ENCODE measurements at places on chromosomes 12 and 14. TPM values are rescaled to one million over a fixed set of nuclear protein-coding genes. Genes with fewer than 3 reads are reported as not detected.
A peak's percentile ranks its signal among the peaks of the same experiment; 100 is the strongest.

DNA sequence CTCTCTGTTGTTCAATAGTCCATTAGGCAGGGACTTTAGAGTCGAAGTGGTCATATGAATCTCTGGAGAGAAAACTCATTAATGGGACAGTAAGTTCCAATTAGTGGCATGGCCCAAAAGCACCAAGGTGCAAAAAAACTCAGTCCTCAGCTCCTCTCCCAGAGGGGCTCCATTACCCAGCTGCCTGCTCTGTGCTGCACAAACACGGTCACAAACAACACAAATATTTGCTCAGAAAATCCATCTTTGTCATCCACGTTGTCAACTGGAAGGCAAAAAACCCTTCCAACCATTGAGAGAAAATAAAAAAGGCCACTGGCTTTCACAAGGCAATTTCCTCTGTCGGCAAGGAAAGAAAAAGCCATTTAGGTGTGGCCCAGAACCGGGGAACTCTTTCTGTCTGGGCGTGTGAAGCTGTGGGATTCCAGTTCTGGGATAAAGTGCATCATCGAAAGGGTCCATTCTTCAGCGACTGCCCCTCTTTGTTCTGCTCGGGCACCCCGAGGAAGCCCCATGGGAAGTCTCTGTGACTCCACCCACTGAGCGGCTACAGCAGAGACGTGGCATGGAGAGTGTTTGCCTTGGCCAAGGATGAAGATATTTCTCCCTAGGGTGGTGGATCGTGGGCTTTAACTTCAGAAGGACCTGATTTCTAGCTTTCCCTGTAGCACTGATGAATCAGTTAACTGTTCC lies 137.6 kb downstream of the VRK1 start:
- H3K4me3 ChIP-seq, result no peak overlapping the region
- no peaks in the 10 kb centered on the region for H3K36me3 ChIP-seq
- H3K27me3 ChIP-seq, result no peaks in the 10 kb centered on the region
- H3K27ac ChIP-seq, result no peak overlapping the region
- no peak for DNase-seq

DNA sequence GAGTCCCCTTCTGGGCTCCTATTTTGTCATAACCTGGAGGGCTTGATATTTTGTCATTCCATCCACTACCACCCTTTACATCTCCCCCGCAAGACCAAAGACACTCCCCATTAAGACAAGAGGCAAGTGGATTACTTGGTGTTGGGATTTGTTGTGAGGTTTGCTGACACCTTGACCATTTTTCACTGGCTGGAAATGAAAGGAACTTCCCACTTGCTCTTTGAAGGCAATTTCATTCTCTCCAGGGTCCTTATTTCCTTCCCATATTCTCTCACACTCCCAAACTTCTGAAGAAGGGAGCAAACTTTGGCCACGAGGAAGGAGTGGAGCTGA lies 14.9 kb downstream of the AGAP2 start:
- H3K36me3 ChIP-seq, result peaks cover 54% of the 10 kb centered on the region
- peaks cover 47% of the 10 kb centered on the region for H3K27me3 ChIP-seq
- no peak overlapping the region for H3K27ac ChIP-seq
- no peak overlapping the region for H3K4me3 ChIP-seq

Gene FAM222A
- total RNA-seq, result 1.7 TPM

DNA sequence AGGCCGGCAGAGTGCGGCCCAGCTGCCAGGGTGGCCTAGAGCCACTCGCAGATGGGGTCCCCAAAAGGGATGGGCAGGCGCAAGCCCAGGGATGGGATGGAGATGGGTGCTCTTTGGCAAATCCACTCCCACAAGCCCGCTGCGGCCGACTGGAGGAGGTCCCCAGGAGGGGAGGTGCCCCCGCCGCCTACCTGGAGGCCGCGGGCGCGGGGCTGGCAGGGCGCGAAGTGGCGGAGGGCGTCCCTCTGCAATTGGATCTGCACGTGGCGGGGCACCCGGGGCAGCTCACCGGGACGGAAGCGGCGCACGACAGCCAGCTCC lies 730 bp downstream of the PPP1R3E start:
- no peak for DNase-seq
- H3K4me3 ChIP-seq, result peak overlapping the region; percentile 73
- H3K4me1 ChIP-seq, result peaks cover 51% of the 10 kb centered on the region
- H3K27ac ChIP-seq, result peak overlapping the region; percentile 98
- no peaks in the 10 kb centered on the region for H3K27me3 ChIP-seq

Gene RBP5
- not detected for total RNA-seq

- H3K4me1 ChIP-seq, result peaks cover 17% of the 10 kb centered on the region
- no peak overlapping the region for H3K4me3 ChIP-seq
- no peaks in the 10 kb centered on the region for H3K36me3 ChIP-seq
- no peak for DNase-seq
- H3K27me3 ChIP-seq, result no peaks in the 10 kb centered on the region
Observed at GRCh38 chr14:94341656-94342333, 18.7 kb upstream of the SERPINA6 start.

DNA sequence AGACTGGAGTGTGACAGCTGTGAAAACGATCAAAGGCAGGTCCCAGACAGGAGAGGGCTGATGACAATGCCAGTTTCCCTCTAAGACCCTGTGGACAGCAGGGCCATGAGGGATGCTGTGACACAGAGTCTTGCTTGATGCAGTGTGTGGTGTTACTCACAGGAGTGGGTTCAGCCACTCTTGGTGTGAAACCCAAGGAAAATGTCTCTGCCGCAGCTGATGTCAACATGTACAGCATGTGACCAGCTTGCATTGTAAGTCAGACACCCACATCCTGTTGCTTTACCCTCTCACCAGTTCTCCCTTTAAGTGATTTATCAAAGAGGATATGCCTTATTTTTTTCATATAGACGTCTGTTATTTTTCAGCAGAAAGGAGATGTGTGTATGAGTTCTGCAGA lies 268.6 kb downstream of the BTG1 start:
- no peaks in the 10 kb centered on the region for H3K36me3 ChIP-seq
- DNase-seq, result peak; percentile 87
- peak overlapping the region; percentile 61 for H3K27ac ChIP-seq
- H3K27me3 ChIP-seq, result no peaks in the 10 kb centered on the region
- H3K4me3 ChIP-seq, result no peak overlapping the region

- no peaks in the 10 kb centered on the region for H3K36me3 ChIP-seq
- no peak for DNase-seq
- H3K27ac ChIP-seq, result no peak overlapping the region
- H3K4me1 ChIP-seq, result no peaks in the 10 kb centered on the region
- H3K27me3 ChIP-seq, result no peaks in the 10 kb centered on the region
Observed at GRCh38 chr14:33510063-33510481, 440.8 kb downstream of the EGLN3 start.

DNA sequence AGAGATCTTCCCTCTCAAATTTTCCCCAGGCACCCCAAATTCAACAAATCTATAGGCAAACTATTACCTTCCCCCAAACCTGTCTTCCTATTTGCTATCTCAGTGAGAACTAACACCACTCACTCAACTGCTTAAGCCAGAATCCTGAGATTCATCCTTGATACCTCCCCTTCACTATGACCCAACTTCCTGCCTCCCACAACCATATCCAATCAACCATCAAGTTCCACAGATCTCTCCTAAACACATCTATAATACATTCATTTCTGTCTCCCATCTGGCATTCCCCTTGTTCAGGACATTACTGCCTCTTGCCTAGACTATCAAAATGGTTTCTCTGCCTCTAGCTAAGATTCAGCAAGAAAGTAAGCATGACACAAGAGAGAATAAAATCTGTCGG lies 21.3 kb downstream of the YAF2 start:
- no peak overlapping the region for H3K4me3 ChIP-seq
- H3K27ac ChIP-seq, result no peak overlapping the region
- no peak for DNase-seq
- H3K27me3 ChIP-seq, result no peaks in the 10 kb centered on the region
- peaks cover 22% of the 10 kb centered on the region for H3K4me1 ChIP-seq

DNA sequence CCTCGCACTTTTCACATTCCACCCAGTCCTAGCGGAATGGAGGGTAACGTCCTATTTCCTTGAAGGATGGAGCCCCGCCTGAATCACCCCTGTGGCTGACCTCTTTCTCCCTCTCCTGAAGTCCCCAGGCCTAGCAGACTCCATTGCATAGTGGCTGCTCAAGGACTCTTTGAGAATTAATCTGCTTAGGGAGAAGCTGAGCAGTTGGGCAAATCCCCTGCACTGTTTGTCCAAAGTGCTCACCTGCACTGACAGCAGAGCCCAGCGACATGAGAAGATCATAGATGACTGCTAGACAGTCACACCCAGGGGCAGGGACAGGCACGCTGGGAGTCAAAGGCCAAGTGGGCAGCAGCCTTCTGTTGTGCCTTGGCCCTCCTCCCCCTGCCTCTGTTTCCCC lies 37.7 kb upstream of the DICER1 start:
- no peak overlapping the region for H3K4me3 ChIP-seq
- no peaks in the 10 kb centered on the region for H3K4me1 ChIP-seq
- H3K36me3 ChIP-seq, result no peaks in the 10 kb centered on the region
- H3K27me3 ChIP-seq, result no peaks in the 10 kb centered on the region

DNA sequence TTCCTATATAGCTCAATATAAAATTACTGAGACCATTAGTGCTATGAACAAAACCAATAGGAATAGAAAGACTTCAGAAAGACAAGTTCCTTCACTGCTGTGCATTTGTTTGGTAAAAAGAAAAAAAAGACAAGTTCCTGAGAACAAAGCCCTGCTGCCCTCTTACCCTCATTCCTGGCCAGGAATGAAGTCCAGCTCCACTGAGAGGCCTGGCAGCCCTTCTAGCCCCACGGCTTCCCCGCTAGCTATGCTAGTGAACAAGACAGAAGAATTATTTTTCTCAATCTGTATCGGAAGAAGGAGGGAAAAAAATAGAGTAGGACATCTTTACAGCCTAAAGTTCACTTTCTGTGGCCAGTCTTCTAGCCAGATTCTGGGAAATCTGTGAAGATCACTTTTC lies 1.6 kb downstream of the MFAP5 start:
- H3K4me1 ChIP-seq, result no peaks in the 10 kb centered on the region
- H3K27me3 ChIP-seq, result no peaks in the 10 kb centered on the region
- H3K27ac ChIP-seq, result peak overlapping the region; percentile 12
- no peak for DNase-seq

GRCh38 chr12:48873096-48873495 lies 7.4 kb upstream of the RND1 start:
- H3K4me1 ChIP-seq, result peaks cover under 1% of the 10 kb centered on the region
- H3K36me3 ChIP-seq, result no peaks in the 10 kb centered on the region
- H3K27me3 ChIP-seq, result no peaks in the 10 kb centered on the region
- H3K27ac ChIP-seq, result no peak overlapping the region

GRCh38 chr12:4116251-4117111 lies 157.1 kb upstream of the CCND2 start:
- peak; percentile 44 for DNase-seq
- H3K36me3 ChIP-seq, result no peaks in the 10 kb centered on the region
- no peak overlapping the region for H3K4me3 ChIP-seq

DNA sequence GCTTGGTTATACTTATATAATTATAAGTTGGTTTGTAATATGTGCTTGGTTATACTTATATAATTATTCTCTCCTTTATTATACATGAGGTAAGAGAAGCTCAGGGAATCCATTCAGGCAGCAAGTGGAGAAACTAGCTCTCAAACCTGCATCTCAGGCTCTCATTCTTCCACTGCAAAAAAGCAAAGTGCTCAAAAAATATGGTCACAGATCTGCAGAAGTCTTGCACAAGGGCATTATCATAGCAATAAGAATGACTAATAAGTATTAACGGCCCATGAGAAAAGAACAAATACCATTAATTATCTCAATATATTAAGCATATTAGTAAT lies 476 bp upstream of the TRAFD1 start:
- DNase-seq, result no peak
- H3K4me3 ChIP-seq, result peak overlapping the region; percentile 87
- H3K27me3 ChIP-seq, result no peaks in the 10 kb centered on the region

DNA sequence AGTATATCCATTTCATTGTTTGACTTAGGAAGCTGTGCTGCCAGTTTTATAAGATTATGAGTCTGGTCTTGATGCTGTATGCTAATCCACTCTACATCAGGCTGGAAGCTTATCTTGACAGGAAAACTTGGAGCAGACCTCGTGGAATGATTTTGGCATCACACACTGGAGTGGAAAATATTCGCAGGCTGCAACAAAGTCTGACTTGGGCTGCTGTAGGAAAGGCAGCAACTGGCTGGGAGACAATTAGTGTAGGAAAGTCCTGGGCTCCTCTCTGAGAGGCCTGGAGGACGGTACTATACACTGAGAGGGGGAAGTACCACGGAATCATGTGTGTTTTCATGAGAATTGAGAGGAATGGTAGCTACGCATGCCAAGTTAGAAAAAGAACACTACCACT lies 383.7 kb downstream of the ETNK1 start:
- H3K27me3 ChIP-seq, result no peaks in the 10 kb centered on the region
- no peaks in the 10 kb centered on the region for H3K36me3 ChIP-seq
- H3K4me3 ChIP-seq, result no peak overlapping the region
- H3K4me1 ChIP-seq, result no peaks in the 10 kb centered on the region

- no peak overlapping the region for H3K27ac ChIP-seq
- H3K4me1 ChIP-seq, result no peaks in the 10 kb centered on the region
- no peak for DNase-seq
- no peak overlapping the region for H3K4me3 ChIP-seq
Observed at GRCh38 chr12:21296751-21297406, 37.8 kb downstream of the SLCO1A2 start.
